Ovary (tissue), 10 donors: ENCODE measurements at places on chromosomes 1 and 21.

DNA sequence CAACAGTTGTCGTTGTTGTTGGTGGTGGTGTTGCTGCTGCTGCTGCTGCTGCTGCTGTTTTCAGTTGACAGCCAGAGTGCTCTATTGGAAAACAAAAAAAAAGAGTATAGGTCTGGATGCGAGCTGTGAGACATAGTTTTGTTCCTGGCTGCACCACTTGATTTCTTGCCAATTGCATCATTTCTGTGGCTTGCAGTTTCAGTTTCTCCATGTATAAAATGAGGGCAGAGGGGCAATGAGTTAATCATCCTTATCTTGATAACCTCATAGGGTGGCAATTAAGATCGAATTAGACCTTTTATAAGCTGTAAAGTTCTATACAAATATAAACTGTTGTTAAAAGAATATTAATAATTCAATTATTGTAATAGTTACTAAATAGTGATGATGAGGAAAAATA lies 156.7 kb downstream of the DMRTA2 start:
- no peak overlapping the region for H3K4me3 ChIP-seq
- H3K4me1 ChIP-seq, result no peaks in the 10 kb centered on the region
- no peaks in the 10 kb centered on the region for H3K36me3 ChIP-seq
- H3K27me3 ChIP-seq, result no peaks in the 10 kb centered on the region
- no peak for DNase-seq

GRCh38 chr1:21270086-21270689 lies 20.1 kb downstream of the ECE1 start:
- no peaks in the 10 kb centered on the region for H3K36me3 ChIP-seq
- H3K27me3 ChIP-seq, result no peaks in the 10 kb centered on the region
- no peak for DNase-seq
- peaks cover 17% of the 10 kb centered on the region for H3K4me1 ChIP-seq
- H3K27ac ChIP-seq, result no peak overlapping the region

- no peaks in the 10 kb centered on the region for H3K36me3 ChIP-seq
- H3K27me3 ChIP-seq, result no peaks in the 10 kb centered on the region
- H3K27ac ChIP-seq, result no peak overlapping the region
- DNase-seq, result no peak
- peaks cover 2% of the 10 kb centered on the region for H3K4me1 ChIP-seq
These were observed 28.4 kb downstream of the ELF3 start for GRCh38 chr1:202038688-202039346.

GRCh38 chr1:214316593-214316992 lies 35.6 kb downstream of the SMYD2 start:
- no peak overlapping the region for H3K27ac ChIP-seq
- peaks cover 3% of the 10 kb centered on the region for H3K4me1 ChIP-seq
- no peak overlapping the region for H3K4me3 ChIP-seq
- DNase-seq, result no peak
- H3K36me3 ChIP-seq, result no peaks in the 10 kb centered on the region
- H3K27me3 ChIP-seq, result no peaks in the 10 kb centered on the region

GRCh38 chr1:93194231-93194990 lies 13.9 kb downstream of the CCDC18 start:
- no peaks in the 10 kb centered on the region for H3K27me3 ChIP-seq
- no peaks in the 10 kb centered on the region for H3K36me3 ChIP-seq
- no peaks in the 10 kb centered on the region for H3K4me1 ChIP-seq
- no peak overlapping the region for H3K4me3 ChIP-seq

DNA sequence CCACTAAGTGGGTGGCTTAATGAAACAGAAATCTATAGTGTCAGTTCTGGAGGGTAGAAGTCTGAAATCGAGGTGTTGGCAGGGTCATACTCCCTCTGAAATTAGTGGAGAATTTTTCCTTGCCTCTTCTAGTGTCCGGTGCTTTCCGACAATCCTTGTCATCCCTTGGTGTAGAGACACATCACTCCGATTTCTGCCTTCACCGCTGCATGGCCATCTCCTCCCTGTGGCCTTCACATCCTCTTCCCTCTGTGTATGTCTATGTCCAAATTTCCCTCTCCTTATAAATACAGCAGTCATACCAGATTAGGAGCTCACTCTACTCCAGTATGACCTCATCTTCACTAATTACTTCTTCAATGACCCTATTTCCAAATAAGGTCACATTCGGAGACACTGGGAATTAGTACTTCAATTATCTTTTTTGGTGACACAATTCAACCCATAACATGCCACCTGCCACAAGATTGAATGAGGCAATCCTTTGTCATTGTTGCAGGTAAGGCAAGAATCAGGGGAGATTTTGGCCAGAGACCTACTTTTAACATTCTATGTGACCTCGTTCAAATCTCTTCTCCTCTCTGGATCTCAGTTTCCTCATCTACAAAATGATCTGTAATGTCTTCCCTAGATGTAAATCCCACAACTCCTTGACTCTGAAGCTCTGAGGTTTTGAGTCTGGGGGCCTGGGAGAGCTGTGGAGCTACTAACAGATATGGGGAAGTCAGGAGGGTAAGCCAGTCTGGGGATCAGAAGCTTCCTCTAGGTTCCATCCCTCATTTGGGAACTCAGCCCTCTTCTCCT lies 16.1 kb downstream of the NAV1 start:
- DNase-seq, result no peak
- no peaks in the 10 kb centered on the region for H3K4me1 ChIP-seq
- H3K27me3 ChIP-seq, result no peaks in the 10 kb centered on the region
- H3K36me3 ChIP-seq, result no peaks in the 10 kb centered on the region
- H3K27ac ChIP-seq, result no peak overlapping the region

- DNase-seq, result no peak
- H3K36me3 ChIP-seq, result no peaks in the 10 kb centered on the region
- H3K4me3 ChIP-seq, result no peak overlapping the region
- no peaks in the 10 kb centered on the region for H3K27me3 ChIP-seq
- no peak overlapping the region for H3K27ac ChIP-seq
These were observed 68.2 kb downstream of the ARHGEF16 start for GRCh38 chr1:3522564-3523265.

- H3K27me3 ChIP-seq, result no peaks in the 10 kb centered on the region
- DNase-seq, result no peak
- no peaks in the 10 kb centered on the region for H3K4me1 ChIP-seq
- H3K4me3 ChIP-seq, result no peak overlapping the region
These were observed 61.7 kb upstream of the DNAJC6 start for GRCh38 chr1:65247419-65248359.

GRCh38 chr1:101101360-101101759 lies 75.8 kb upstream of the DPH5 start:
- no peaks in the 10 kb centered on the region for H3K4me1 ChIP-seq
- no peak overlapping the region for H3K27ac ChIP-seq
- H3K27me3 ChIP-seq, result no peaks in the 10 kb centered on the region
- H3K4me3 ChIP-seq, result no peak overlapping the region
- DNase-seq, result no peak

GRCh38 chr1:68198752-68199151 lies 33.6 kb downstream of the WLS start:
- peaks cover 3% of the 10 kb centered on the region for H3K4me1 ChIP-seq
- no peaks in the 10 kb centered on the region for H3K27me3 ChIP-seq
- no peak overlapping the region for H3K27ac ChIP-seq
- DNase-seq, result no peak

- no peaks in the 10 kb centered on the region for H3K27me3 ChIP-seq
- no peak overlapping the region for H3K27ac ChIP-seq
- H3K36me3 ChIP-seq, result no peaks in the 10 kb centered on the region
- no peak for DNase-seq
- no peaks in the 10 kb centered on the region for H3K4me1 ChIP-seq
These were observed 8.8 kb upstream of the ATG4C start for GRCh38 chr1:62774971-62775595.

DNA sequence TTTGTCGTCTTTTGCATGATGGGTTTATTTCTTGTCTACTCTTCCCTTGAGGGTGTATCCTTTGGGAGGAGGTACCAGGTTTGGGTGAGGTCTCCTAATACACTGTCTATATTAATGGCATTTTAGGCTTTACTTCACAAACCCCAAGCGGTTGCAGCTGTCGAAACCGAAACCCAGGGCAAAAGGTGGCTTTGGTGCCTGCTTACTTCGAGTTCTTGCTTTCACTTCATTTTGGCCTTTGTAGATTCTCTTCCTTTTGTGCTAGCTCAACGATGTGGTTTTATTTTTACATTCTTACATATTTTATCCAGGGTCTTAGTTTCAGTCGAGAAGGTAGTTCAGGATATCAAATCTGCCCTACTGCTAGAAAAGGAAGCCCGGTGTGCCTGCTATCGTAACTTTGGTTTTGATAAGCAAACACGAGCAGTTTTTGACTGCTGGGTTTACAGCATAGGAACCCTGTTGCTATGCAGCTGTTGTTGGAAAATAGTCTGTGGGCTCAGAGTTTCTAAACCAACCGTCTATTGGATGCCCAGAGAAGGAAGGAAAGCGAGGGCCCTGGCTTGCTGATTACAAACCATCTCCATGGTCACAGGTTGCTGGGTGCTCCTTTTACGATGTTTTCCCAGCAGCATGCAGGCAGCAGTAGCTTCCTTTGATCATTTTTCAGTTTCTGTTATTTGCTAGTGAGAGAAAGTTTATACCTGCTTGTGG lies 9.8 kb upstream of the TSPAN2 start:
- no peaks in the 10 kb centered on the region for H3K36me3 ChIP-seq
- H3K4me1 ChIP-seq, result no peaks in the 10 kb centered on the region
- peak overlapping the region; percentile 18 for H3K4me3 ChIP-seq
- H3K27ac ChIP-seq, result no peak overlapping the region

DNA sequence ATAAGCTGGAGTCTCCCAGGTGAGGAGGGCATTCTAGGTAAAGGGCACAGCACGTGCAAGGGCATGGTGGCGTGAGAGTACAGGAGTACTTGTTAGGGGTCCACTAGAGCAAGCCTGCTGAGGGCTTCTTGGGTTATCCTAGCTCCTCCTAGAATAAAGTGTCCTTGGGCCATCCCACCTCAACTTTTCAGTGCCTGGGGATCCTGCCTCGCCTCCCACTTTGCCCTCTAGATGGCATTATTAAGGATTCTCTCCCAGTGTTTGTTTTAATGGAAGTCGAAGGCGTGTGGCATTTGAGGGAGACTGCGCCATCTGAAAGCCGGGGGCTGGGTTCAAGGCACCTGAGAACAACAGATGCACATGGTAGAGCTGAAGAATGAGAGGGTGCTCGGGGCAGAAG lies 74.5 kb upstream of the SELENON start:
- H3K27me3 ChIP-seq, result no peaks in the 10 kb centered on the region
- H3K4me1 ChIP-seq, result peaks cover 16% of the 10 kb centered on the region
- no peak for DNase-seq
- no peaks in the 10 kb centered on the region for H3K36me3 ChIP-seq
- no peak overlapping the region for H3K27ac ChIP-seq
- H3K4me3 ChIP-seq, result no peak overlapping the region

DNA sequence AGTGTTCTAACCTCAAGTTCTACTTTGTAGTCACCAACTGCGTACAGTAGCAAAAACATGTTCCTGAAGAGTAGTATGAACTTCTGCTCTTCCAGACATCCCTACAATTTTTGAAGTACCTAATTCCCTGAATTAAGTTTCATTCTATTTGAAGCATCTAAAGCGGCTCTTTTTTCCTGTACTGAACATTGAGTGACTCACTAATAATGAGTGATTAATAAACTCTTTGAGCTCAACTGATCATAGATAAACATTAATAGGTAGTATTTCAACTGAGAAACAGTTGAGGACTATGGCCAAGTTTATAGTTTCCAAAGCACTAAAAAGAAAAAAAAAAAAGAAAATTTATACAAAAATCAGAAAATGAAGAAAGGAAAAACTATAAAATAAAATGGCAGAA lies 683.1 kb downstream of the LTN1 start:
- no peaks in the 10 kb centered on the region for H3K27me3 ChIP-seq
- H3K27ac ChIP-seq, result no peak overlapping the region
- H3K4me1 ChIP-seq, result peaks cover 5% of the 10 kb centered on the region
- DNase-seq, result no peak

DNA sequence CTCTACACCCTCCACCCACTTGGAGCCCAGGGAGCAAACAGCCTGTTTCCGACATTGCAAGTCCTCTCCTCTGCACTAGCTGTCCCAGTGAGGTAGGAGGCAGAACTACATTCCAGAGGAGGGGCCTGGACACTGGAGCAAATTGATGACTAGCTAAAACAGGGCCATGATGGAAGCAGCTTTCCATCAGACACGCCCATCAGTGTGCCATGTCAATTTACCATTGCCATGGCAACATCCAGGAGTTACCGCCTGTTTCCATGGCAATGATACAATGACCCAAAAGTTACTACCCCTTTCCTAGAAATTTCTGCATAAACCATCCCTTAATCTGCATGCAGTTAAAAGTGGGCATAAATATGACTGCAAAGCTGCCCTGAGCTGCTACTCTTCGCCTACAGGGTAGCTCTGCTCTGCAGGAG lies 647.1 kb downstream of the PTPRU start:
- H3K36me3 ChIP-seq, result no peaks in the 10 kb centered on the region
- no peak overlapping the region for H3K27ac ChIP-seq
- no peak for DNase-seq
- H3K27me3 ChIP-seq, result no peaks in the 10 kb centered on the region
- H3K4me1 ChIP-seq, result no peaks in the 10 kb centered on the region
- no peak overlapping the region for H3K4me3 ChIP-seq

GRCh38 chr1:11761988-11762406 lies at the start of gene C1orf167:
C1orf167 (plus strand) TSS chr1:11762193; CDS start chr1:11764401, 2,208 bp downstream.
- no peak within 1 kb of the TSS for H3K27ac ChIP-seq
- no peaks in the 10 kb centered on the region for H3K36me3 ChIP-seq
- H3K4me1 ChIP-seq, result no peaks in the 10 kb centered on the region
- DNase-seq, result no peak
- no peaks in the 10 kb centered on the region for H3K27me3 ChIP-seq
- H3K4me3 ChIP-seq, result no peak within 1 kb of the TSS

DNA sequence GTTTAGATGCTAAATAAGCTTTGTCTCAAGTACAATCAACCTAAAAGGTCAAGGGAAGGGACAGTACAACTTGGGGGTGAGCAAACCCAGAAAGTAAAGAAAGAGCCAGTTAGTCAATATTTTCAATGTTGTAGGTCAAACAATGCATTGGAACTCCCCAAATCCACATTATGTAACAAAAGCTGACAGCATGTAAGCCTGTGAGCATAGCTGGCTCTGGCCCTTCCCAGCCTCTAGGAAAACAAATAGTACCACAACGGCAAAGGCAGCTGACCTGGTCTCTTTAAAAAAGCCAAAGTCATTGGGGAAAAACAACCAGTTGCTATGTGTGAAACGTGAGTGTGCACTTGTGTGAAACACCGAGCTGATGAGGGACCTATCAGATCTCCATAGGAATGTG lies 3.4 kb downstream of the CBR1 start:
- H3K27me3 ChIP-seq, result no peaks in the 10 kb centered on the region
- no peak overlapping the region for H3K4me3 ChIP-seq
- peaks cover 14% of the 10 kb centered on the region for H3K4me1 ChIP-seq

DNA sequence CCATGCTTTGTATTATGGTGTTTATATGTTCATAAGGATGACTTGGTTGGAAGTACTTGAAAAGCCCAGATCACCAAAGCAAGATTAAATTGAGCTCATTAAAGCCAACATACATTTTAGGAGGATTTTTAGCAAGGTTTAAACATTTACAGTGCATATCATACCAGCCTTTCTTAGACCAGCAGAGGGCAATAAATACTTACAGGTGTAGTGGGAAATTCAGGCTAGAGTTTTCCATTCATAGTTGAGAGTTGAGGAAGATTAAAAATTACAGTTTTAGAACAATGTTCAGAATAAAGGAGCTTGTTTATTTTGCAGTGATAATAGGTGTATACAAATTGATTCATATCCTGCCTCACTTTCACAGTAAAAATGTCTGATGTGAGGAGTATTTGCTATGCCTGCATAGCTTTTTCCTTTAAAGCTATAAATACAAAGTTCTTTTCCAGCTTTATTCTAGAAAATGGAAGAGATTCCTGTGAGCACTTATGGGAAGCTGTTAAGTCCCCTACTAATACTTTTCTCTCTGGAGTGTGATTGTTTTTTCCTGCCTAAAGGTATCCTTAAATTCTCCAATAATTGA lies 35.3 kb downstream of the DTL start:
- H3K36me3 ChIP-seq, result no peaks in the 10 kb centered on the region
- H3K4me1 ChIP-seq, result no peaks in the 10 kb centered on the region
- H3K4me3 ChIP-seq, result no peak overlapping the region
- H3K27me3 ChIP-seq, result no peaks in the 10 kb centered on the region
- no peak for DNase-seq
